Dorsolateral prefrontal cortex (tissue), 122 donors: ENCODE measurements at places on chromosomes 7 and 10.
A peak's percentile ranks its signal among the peaks of the same experiment; 100 is the strongest.

DNA sequence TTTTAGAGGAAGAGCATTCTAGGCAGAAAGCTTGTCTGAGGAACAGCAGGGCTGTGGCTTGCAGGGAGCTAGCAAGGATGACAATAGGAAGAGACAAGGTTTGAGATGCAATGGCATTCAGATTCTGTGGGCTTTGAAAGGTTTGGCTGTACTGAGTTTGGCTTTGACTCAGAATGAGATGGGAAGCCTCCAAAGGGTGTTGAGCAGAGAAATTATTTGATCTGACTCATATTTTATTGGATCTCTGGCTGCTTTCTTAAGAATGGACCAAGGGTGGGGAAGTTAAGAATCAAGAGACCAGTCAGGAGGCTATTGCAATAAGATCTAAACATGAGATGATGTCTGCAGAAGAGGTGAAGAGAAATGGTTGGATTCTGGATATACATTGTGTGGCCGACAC is 273.2 kb downstream of the CDK14 start:
- DNase-seq = no peak

DNA sequence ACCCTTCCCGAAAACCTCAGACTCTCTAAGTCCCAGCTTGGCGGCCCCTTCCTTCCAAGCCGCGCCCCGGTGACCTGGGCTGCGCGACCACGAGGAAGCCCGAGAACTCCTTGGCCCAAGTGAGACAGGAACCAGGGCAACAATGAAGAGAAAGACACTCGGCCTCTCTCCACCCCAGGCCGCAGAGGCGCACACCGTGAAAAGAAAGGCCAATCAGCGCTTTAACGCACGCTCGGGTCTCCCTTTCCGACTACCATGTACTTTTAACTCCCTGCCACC is 166.4 kb upstream of the PPP1R3A start:
- DNase-seq = no peak

DNA sequence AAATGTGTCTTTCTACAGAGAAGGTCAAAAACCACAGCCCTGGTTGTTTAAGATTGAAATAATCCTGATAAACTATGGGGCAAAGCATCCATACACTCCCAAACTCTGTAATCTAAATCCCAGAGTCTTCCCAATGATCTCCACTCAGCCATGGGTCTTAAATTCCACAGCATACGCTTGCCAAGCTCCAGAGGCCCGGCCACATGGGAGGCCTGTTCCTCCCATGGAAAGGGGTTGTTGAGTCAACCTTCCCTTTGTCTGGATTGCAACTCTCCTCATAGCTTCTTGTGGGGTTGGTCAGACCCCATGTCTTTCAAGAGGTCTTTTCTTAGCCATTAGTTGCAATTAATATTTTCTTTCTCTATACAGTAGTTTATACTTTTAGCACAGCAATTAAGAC is 718 bp upstream of the STEAP4 start:
- DNase-seq = no peak

- no peak for DNase-seq
Observed at GRCh38 chr10:11083051-11083450, 65.4 kb downstream of the CELF2 start.

DNA sequence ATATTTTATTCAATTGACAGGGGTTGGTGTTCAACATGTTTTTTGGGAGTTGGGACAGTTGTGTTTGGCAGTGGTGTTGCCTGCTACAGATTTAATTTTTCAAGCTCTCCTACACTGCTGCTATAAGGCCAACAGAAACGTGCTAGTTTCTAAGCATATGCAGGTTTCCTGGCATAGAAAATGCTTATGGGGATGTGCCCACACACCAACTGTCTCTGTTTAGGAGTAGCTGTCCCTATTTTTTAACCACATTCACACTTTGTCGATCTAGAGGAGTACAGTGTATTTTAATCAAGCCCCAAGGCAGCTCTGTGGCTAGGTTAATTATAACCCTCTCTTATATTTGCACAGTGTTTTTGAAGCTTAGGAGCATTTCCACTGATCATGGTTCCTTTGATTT is 28.6 kb downstream of the TMEM178B start:
- DNase-seq = peak; percentile 6

DNA sequence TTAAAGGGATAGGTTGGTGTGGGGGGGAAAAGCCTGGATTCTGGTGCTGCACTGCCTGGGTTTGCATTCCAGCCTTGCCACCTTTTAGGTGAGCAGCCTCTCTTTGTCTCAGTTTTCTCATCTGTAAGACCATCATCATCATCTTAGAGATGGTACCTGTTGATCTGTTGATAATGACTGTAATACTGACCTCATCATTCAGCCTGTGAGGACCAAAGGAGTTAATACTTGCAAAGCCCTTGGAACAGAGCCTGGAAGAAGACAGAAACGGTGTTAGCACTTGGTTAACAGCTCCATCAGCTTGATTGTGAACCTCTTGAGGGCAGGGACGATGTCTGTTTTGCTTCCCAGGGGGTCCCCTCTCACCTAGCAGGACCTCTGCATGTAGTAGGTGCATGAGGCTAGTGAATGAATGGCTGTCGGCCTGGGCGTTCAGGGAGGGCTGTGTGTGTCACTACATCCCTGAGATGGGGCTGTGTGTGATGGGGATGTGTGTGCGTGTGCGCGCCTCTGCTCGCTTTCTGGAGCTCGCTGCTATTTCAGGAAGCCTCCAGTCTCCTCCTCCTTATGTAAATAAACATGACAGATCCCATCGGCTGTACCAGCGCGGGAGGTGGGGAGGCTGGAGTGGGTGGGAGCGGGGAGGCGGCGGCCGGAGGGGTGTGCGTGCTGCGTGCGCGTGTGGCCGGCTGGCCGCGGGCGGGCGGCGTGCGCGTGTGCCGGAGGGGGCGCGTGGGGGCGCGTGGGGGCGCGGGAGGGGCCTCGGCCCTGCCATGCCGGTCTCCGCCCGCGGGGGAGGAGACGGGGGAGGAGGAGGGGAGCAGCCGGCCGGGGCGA is 61.2 kb downstream of the NEURL1 start:
- DNase-seq = peak; percentile 36

- DNase-seq = no peak
Observed at GRCh38 chr10:77296534-77297392, 340.8 kb downstream of the KCNMA1 start.

DNA sequence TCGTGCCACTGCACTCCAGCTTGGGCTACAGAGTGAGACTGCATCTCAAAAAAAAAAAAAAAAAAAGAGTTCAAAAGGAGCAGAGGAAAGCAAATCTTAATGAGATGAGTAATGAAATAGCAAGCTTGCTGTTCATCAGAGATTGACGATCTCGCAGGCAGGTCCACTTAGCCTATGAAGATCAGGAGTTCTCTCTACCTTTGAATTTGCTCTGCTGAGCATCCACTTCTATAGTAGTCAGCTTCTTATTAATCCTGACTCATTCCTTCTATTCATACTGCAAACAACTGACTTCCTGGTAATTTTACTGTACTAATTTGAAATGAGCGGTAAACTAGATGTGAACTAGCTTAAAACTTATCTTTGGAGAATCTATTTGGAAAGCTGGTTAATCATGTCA is 1014.6 kb downstream of the GATA3 start:
- DNase-seq = no peak

DNA sequence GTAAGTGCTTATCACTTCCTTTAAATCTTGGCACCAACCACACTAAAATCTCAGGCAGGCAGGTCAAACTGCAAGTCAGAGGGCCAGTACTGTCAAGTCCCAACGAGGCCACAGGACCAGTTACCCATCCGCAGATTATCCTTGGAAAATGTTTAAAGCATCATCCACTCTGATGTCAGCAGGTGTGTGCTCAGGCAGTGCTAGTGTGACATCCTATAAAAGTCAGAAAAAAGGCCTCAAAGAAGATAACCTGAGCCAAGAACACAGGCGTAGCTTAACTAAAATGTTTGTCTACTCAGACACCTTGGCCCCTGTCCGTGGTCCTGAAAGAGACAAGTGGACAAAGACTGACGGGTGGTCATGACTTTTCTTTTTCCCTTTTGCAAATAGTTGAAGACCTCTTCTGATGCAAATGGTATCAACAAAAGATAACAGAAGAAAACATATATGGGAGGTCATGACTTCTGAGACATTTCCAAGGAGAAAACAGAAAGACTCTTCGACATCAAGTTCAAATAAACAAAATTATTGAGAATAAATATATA is 309.3 kb downstream of the KCNMA1 start:
- no peak for DNase-seq
